ENCODE measurements at places on chromosomes 7 and 10. TPM values are rescaled to one million over a fixed set of nuclear protein-coding genes. Genes with fewer than 3 reads are reported as not detected.
A peak's percentile ranks its signal among the peaks of the same experiment; 100 is the strongest.

DNA sequence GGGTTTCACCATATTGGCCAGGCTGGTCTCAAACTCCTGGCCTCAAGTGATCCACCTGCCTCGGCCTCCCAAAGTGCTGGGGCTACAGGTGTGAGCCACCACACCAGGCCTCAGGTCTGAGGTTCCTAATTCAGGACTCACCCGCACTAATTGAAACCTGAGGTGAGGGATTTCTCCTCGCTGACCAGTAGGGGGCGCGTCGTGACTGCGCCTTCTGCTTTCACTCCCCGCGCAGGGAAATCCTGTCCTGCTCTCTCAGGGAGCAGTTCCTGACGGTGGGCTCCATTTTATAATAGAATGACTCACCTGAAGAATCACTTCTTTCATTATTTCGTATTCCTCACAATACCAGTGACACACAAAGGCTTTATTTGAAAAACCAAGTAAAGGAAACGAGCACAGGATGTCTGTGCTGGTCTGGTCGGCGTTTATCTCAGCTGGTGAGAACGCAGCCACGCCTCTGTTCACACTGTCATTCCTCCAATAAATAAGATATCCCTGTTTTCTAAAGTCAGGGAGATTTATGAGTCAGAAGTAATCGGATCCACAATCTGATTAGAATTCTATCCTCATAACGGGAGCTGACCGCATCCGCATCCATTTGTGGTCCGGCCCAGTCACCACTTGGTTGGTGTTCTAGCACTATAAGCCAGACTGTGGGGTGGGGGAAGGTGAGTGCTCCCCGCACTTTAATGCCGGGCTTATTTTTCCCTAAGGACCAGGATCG lies 35.4 kb downstream of the BAG3 start:
- peak; percentile 91 for DNase-seq

DNA sequence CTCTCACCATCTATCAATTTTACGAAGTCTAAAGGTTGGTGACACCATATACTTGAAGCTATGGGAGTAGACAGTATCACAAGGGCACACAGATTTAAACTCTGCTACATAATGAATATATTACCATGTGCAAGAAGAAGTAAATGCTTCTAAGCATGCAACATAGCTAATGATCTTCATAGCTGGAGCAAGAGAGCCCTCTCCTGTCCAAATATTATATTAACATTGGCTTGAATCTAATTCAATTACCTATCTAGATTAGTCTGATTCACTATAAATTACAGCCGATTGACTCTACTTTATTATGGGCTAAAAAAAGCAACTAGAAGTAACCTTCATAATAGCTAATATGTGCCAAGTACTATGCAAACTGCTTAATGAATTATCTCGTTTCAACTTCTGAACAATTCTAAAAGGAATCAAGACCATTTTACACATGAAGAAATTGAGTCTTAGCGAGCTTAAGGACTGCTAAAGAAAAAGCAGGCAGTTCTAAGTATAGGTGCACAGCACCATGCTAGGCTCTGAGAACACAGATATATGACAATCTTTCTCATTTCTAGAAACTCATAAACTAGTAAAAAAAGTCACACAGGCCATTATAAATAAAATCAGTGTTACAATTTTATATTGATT lies 21.9 kb downstream of the FRA10AC1 start:
- peak; percentile 70 for DNase-seq

DNA sequence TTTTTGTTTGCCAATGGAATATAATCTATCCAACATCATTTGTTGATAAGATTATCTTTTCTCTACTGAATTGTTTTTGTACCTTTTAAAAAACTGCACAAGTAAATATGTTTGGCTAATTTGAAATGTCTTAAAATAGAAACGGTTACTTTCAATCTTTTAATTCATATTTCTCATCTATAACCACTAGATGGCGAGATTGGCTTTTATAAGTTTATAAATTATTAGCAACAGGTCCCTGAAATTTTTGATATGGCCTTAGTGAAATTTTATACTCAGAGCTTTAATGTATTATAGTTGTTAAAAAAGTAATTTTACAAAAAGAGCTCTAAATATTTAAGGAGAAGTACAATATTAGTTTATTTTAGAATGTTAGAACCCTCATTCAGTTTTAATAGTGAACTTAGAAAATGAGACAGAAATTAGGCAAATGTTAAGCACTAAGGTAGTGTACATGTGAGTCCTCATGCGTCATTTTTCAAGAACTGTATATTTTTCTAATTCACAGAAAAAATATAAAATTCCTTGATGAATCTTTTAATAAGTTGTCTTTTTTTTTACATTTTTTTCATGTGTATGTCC lies 592.5 kb downstream of the ARL4A start:
- peak; percentile 57 for DNase-seq

GRCh38 chr7:134022286-134022911 lies 104.7 kb upstream of the LRGUK start:
- DNase-seq, result peak; percentile 21

- peak; percentile 88 for DNase-seq
Measured at GRCh38 chr10:98309366-98310355, 41.7 kb upstream of the LOXL4 start.

DNA sequence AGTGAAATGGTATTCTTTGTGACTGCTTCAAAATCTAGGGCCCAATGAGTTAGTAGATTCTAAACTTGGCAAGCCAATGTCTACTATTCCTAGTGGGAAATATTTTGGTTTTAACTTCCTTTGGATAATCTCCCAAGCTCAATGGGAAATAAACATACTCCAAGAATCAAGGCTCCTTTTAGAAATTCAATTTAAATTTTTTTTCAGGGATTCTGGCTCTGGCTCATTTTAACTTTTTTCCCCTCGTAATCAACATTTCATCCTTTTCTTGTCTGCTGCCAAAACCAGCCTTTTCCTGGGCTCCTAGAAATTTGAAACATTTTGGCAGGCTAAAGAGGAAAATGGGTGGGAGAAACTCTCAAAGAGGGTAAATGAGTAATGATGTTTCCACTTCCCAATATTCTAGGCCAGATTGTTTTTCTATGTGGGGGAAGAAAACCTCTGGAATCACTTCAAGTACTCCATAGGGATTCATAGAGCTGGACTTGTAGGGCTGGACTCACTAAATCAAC lies 85.6 kb upstream of the AGR3 start:
- DNase-seq, result peak; percentile 96

GRCh38 chr7:24827027-24827426 lies 69.8 kb upstream of the GSDME start:
- DNase-seq, result no peak

DNA sequence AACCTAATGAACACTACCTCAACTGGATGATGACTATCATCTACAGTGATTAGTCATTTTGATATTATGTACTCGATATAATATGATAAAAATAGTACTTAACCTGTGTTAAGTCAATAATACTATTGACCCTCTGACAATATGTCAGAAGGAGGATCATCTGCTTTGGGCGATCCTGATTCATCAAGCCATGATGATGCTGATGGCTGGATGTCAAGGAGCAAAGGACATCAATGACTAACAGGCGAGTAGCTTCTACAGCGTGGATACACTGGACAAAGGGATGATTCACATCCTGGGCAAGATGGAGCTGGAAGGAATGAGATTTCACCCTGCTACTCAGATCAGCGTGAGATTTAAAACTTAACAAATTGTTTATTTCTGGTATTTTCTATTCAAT lies 94.4 kb upstream of the SKAP2 start:
- DNase-seq, result peak; percentile 25

The SPDYE5 gene
- total RNA-seq, result not detected

The UNC5B gene
- 20.6 TPM for total RNA-seq

The RNF32 gene
- total RNA-seq, result 0.54 TPM

The NMT2 gene
- total RNA-seq, result 18.3 TPM

The BEND7 gene
- 3.2 TPM for total RNA-seq

The TSPAN12 gene
- total RNA-seq, result 5.6 TPM

The CTTNBP2 gene
- 3.9 TPM for total RNA-seq
